Activated gamma-delta T cell treated with Interleukin-2 at 50 U/mL for 16 hours (primary cell): ENCODE measurements at places on chromosomes 13 and 19.

DNA sequence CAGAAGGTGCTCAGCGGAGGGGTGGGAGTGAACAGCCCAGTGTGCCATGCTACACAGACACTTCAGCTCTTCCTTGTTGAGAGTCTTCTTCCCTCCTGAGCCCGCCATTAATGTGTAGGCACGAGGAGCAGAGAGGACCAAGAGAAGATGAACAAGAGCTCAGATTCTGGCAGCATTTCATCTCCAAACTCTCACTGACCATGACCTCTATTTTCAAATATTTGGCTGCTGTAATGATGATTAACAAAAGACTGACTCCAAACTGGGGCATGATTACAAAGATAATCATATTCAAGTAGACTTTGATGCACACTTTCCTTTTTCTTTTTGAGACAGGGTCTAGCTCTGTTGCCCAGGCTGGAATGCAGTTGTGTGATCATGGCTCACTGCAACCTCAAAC, 236.5 kb downstream of the DCLK1 start:
- no peak for DNase-seq

DNA sequence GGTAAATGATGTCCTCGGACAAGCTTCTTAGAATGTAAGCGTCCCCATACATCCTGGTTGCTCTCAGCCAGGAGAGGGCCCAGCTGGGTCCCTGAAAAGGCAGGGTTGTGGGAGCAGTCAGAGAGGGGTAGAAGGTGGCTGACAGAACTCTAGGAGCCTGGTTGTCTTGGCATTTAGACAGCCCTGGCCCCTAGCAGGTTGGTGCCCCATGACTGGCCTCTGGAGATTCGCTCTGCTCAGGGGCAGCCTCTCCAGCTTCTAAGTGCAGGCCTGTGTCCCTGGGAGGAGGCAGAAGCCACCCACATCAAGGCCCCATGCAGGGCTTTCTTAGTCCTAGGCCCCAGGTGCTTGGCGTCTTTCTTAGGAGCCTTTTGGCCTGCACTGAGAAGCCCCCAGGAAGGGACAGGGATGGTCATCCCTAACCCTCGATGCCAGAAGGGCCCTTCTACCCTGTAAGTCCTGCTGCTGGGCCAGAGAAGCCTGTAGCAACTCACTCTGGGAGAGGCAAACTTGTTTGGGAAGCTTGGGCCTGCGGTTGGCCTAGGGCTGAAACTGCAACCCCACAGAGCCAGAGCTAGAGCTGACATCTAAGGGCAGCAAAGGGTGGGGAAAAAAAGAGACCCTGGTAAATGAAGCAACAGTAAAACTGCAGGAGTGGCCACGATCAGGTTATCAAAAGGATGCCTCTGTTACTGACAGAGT, 2.8 kb upstream of the CDX2 start:
- no peak for DNase-seq

DNA sequence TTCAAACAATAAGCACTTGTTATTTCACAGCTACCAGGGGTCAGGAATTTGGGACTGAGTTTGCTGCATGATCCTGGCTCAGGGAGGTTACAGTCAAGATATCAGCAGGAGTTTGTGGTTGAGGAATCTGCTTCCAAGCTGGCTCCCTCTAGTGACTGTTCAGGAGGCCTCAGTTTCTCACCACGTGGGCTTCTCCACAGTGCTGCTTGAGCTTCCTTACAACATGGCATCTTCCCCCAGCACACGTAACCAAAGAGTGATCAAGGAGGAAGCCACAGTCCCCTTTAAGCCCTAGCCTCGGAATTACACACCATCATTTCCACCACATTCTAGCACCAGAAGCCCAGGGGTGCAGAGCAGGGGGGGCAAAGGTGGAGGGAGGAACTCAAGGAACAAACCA, 28.8 kb downstream of the CELF5 start:
- no peak for DNase-seq

DNA sequence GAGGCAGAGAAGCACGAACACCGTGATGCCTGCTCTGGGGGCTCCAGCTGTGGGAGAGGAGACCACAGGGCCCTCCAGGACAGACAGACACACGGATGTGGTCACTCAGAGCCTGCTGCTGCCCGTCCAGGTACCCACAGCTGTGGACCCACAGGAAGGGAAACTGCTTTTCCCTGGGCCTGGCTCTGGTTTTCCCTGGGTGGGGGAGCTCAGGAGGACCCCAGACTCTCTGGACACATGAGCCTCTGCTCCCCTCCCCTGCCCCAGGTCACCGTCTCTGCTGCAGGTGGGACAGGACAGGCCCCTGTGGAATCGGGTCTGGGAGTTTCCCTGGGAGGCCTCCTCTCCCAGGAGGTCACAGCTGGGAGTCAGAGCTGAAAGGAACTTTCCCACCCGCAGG, 7.3 kb downstream of the LILRA4 start:
- no peak for DNase-seq

- no peak for DNase-seq
Observed at GRCh38 chr19:20209051-20209450, 42.0 kb downstream of the ZNF486 start.

DNA sequence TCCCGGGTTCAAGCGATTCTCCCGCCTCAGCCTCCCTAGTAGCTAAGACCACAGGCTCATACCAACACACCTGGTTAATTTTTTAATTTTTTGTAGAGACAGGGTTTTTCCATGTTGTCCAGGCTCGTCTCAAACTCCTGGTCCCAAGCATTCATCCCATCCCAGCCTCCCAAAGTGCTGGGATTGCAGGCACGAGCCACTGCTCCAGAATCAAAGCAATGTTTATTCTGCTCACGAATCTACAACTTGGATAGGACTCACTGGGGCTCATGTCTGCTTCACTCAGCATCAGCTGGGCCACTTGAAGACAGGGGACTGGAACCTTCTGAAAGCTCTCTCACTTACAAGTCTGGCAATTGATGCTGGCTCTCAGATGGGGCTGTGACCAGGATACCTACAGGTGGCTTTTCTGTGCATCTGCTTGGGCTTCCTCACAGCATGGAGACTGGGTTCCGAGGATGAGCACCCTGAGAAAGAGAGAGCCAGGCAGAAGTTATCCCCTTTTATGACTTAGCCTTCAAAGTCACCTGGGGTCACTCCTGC, 8.2 kb upstream of the ZNF792 start:
- DNase-seq = no peak

DNA sequence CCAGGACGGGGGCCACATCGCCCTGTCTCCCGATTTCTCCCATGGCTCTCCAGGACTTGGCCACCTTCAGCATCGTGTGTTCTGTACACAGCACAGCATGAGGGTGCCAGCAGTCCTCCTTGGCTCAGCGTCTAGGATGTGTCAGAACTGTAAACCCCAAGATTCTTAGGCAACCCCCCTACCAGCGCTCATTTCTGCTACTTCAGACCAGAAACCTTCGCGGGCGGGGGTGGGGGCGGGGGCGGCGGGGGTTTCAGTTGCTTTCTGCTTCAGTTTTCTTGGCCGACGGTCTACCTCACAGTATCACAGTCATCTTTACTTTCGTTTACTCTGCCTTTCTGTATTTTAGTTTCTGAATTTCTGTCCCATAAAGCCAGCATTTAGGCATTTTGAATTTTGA, 82.4 kb downstream of the GGACT start:
- DNase-seq = no peak

DNA sequence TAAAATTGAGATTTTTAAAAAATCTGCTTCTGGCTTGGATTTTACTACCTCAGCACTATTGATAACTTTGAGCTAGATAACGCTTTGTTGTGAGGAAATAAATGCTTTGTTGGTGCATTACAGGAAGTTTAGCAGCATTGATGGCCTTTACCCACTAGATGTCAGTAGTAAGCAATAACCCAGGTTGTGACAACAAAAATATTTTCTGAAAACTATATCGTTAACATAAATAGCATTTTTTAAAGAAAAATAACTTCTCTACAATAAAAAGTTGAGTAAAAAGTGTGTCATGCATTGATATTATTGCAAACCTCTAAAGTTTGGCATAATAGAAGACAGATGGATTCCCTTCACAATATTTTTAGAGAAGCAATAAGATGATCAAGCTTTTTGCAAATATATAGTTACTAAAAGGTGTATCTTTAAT, 1246.5 kb downstream of the UQCRFS1 start:
- DNase-seq = no peak

- DNase-seq = no peak
Observed at GRCh38 chr13:43584751-43585150, 202.0 kb downstream of the ENOX1 start.

- DNase-seq = no peak
Observed at GRCh38 chr13:22862478-22862877, 318.3 kb upstream of the SGCG start.

GRCh38 chr19:3119693-3120380, 16.0 kb upstream of the GNA15 start:
- no peak for DNase-seq

- no peak for DNase-seq
Observed at GRCh38 chr13:109481040-109481439, 305.3 kb downstream of the IRS2 start.

DNA sequence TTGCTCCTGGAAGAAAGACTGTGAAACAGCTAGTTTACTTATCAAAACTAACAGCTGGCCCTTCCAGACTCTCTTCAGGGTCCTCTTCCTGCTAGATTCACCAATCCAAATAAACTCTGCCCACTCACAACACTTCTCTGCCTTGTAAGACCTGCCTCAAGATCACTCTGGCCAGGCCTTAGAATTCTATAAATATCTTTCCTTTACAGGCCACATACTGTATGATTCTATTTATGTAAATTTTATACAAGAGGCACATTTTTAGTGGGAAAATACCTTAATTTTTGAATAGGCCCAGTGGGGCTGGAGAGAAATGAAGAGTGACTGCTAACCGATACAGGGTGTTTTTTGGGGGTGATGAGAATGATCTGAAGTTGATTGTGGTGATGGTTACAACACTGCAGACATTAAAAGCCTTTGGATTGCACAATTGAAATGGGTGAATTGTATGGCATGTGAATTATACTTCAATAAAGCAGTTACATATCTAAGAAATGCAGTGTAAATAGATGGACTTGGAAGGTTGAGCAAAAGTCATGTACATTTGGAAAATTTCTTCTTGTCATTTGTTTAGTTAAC, 141.8 kb downstream of the GPC5 start:
- DNase-seq = no peak

- no peak for DNase-seq
Observed at GRCh38 chr19:41187884-41188279, 5.1 kb upstream of the CYP2S1 start.

GRCh38 chr13:89407357-89407756, 1736.2 kb downstream of the SLITRK5 start:
- no peak for DNase-seq

GRCh38 chr13:75788481-75788981, 152.4 kb downstream of the LMO7 start:
- no peak for DNase-seq

DNA sequence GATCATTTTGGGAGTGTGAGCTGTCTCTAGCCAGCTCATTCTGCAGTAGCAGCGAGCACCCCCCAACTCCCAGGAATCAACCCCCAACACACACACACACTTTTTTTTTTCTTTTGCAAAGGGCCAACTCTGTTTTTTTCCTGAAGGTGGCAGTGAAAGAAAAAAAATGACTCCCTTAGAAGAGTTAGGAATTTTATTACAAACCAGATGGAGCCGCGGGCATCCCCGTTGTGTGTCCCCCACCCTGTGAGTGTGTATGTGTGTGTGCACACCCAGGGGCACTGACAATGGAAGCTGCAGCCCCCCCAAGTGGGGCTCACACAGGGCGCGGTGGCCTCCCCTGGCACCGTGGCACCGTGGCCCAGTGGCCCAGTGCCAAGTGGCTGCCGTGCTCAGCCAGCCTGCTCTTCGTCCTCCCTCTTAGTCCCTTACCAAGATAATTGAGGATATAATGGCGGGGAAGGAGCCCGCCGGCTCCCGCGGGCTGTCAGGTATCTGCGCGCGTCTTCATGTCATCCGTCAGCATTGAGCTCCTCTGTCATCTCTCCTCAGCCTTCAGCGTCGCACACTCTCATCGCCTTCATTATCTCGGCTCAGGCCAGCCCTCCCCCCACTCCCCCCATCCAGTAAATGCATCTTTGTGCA, 314.1 kb downstream of the ZNF536 start:
- DNase-seq = no peak

DNA sequence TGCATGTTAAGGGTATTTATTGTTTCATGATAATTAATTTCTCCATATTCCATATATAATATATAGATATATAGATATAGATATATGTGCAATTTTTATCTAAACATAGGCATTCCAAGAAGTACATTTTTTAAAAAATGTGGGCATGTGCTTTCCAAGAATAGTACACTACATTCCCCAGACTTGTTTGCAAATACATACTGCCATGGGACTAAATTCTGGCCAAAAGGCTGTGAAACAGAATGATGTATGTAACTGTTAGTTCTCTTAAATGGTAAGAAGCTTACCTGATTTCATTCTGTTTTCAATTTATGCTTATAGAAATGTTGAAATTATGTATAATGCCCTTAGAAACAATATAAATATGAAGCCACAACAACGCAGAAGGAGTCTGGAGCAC, 503.2 kb upstream of the SPRY2 start:
- no peak for DNase-seq
